Effector memory CD4-positive, alpha-beta T cell (primary cell): ENCODE measurements at places on chromosomes 1 and 21.

DNA sequence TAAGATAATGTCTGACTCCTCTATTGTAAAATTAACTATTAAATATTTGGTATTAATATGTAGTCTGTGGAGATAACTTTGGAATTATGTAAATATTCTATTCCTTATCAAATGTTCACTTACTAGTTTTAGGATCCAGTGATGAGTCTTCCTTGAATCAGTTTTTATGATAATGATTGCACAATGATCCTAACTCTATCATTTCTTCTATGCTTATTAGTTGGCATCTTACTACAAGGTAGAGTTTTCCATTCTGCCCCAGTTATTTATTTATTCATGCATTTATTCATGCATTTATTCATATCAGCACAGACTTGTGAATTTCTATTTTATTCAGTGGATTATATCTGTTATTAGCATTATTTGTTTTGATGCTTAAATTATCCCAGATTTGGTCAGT, 7.4 kb upstream of the MGST3 start:
- DNase-seq = no peak

- peak; percentile 1 for DNase-seq
These were observed 144.0 kb downstream of the ROR1 start for GRCh38 chr1:63917571-63918417.

GRCh38 chr1:232142403-232143314, 487.3 kb downstream of the SIPA1L2 start:
- no peak for DNase-seq

DNA sequence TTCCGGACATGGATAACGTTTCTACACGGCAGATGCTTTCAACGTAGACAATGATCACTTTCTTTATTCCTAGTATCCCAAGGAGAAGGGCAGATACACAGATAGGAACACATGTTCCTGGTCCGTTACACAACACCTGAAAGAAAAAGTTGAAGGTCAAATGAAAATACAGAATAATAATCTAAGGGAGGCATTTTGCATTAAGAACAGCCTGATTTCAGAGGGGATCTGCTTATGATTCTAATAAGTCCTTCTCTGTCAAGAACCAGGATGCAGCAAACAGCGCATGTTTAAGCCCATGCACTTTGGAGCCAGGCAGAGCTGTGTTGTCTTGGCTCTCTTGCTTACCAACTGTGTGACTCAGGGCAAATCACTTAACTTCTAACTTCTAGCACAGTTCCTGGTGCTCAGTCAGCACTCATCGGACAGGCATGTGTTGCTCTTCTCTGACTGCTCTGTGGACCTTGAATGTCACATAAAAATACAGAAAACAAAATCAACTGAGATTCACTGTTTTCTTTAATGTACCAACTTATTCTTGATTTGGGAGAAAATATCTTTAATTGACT, 56.3 kb upstream of the CNN3 start:
- no peak for DNase-seq

DNA sequence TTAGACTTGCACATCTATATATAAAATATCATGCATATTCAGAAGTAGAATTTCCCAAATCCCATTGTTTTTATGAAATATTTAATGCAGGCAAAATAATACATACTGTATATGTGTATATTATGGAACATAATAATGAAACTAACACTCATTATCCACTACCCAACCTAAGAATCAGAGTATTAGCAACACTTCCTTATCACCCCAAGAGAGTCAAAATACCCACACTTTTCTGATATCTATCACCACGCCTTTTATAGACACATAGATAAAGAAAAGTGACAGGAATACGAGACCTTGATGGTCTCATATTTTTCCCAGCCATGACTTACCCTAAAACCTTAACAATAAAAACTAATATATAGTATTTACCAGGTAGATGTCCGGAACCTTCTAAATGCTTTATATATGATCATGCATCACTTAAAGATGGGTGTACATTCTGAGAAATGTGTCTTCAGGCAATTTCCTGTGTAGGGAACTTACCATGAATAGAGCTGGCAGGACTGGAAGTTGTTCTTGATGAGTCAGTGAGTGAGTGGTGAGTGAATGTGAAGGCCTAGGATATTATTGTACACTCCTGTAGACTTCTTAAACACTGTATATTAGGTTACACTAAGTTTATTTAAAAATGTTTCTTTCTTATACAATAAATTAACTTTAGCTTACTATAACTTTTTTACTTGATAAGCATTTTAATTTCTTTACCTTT, 45.5 kb downstream of the TNFSF4 start:
- DNase-seq = no peak

- DNase-seq = no peak
These were observed 176.2 kb downstream of the RHOU start for GRCh38 chr1:228911225-228912210.

DNA sequence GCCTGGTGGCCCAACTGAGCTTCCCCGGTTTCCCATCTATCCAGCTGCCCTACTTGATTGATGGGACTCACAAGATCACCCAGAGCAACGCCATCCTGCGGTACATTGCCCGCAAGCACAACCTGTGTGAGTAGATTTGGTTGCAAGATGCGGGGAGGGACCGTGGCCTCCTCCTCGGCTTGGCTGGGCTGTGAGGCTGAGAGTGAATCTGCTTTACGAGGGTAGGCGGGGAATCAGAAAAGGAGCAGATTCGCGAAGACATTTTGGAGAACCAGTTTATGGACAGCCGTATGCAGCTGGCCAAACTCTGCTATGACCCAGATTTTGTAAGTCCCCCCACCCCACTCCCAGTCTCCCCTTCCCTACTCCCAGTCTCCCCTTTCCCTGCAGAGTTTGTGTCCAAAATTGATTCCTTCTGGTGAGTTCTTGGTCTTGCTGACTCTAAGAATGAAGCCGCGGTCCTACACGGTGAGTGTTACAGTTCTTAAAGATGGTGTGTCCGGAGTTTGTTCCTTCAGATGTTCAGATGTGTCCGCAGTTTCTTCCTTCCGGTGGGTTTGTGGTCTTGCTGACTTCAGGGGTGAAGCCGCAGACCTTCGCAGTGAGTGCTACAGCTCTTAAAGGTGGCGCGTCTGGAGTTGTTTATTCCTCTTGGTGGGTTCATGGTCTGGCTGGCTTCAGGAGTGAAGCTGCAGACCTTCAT, 1.5 kb downstream of the GSTM2 start:
- DNase-seq = no peak

- DNase-seq = no peak
These were observed 112.6 kb downstream of the SEC16B start for GRCh38 chr1:177857285-177857684.

GRCh38 chr1:208497866-208498541, 253.8 kb upstream of the PLXNA2 start:
- no peak for DNase-seq

DNA sequence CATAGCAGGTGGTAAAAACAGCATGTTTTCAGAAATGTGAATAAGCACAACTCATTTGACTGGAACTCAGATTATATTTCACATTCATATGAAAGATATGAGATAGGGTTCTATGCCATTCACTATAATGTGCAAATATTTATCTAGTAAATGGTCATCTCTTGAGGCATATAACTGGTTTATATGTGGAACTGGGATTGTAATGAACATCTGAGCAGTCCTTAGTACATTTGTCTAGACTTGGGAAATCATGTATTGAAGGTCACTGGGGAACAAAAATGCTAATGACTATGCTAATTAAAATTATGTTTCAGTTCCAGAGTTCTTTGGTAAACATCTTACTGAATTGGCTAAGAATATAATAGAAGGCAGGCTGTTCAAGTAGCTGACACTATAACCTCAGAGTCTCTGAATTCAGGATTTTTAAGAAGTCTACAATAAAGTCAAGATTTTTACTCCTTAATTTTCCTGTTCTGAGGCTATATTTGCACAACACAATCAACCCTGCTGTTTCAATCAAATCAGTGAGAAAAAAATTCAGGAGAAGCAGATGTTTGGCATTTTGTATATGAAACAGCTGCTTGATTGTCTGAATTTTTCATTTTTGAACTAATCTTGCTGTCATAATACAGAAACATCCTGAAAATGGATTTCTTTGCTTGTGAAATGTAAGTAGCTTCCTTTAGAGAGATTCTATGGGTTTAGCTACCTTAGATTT, 244.8 kb upstream of the RGS18 start:
- no peak for DNase-seq

DNA sequence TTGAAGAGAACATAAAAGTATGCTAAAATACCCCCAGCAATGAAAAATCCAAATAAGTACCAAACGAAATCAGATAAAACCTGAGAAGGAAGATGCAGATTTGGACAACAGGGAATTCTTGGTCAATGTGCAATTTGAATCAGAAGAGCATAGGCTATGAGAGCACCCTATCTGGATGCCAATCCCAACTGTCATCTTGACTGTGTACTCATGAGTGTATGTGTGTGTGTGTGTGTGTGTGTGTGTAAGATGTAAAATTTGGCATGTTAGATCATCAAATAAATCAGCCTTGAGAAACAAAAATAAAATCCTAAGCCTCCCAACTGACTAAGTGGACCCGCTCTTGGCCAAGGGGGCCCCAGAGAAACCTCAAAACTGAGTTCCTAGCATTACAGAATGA, 18.0 kb upstream of the SPRR2G start:
- DNase-seq = no peak

- no peak for DNase-seq
These were observed 120.8 kb downstream of the DMRTB1 start for GRCh38 chr1:53580009-53580400.

DNA sequence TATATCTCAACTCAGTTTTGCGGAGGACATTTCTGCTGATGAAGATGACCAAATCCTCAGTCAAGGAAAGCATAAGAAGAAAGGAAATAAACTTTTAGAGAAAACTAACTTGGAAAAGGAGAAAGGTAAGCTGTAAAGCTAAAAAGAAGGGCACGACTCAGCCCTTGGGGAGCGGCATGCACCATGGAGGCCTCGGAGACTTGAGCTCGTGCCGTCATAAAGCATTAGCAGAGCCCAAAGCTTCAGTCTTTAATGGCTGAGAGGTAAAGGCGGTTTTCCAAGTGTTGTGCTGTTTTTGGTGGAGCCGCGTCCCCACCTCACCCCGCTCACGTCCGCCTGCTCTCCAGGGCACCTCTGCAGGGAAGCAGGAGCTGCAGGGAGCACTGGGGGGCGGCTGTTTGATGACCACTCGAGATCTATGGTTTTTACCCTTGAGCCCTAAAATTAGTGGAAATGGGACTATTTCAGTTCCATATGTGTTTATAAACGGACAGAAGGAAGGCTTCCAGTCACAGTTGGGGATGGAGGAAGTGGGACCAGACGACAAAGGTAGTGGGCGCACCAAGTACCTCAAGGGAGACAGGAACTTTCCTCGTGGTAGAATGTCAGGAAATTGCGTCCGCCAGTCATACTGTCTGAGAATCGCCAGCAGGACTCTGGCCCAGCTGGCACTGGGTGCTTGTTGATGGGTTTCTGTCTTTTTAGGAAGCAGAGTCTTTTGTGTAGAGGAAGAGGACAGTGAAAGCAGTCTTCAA, 27.6 kb downstream of the RRP1B start:
- no peak for DNase-seq

GRCh38 chr1:161307230-161307768, 2.5 kb downstream of the MPZ start:
- no peak for DNase-seq

- DNase-seq = no peak
These were observed 59.1 kb downstream of the NFIA start for GRCh38 chr1:61141288-61142042.

DNA sequence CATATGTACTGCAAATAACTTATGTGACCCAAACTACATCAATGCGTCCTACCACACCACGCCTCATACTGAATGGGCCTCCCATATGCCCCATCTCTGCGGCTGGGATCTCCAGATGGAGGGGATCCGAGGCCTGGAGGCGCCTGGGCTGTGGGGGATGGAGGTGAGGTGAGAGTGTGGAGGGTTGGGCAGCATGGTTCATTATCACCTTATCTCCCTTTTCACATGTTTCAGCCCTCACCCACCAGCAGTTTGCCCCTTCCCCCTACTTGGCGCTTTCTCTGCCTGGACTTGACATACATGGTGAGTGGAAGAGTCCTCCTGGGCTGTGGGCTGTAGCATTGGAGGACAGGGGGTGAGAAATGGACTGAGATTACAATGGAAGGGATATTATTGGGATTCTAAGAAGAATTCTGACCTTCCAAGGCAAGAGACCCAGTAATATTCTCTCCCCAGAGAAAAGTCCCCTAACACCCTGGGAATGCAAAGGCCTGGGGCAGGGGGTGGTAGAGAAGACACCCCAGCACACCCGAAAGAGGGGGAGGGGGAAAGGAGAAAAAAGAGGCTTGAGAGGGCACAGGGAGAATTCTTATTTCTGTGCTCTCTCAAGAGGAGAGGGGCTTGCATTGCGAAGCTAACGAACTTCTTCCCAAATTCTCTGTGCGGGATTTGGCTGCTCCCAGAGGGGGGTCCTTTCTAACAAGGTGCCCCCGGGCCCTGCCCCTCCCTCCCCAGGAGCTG, 61.4 kb downstream of the MEF2D start:
- no peak for DNase-seq

DNA sequence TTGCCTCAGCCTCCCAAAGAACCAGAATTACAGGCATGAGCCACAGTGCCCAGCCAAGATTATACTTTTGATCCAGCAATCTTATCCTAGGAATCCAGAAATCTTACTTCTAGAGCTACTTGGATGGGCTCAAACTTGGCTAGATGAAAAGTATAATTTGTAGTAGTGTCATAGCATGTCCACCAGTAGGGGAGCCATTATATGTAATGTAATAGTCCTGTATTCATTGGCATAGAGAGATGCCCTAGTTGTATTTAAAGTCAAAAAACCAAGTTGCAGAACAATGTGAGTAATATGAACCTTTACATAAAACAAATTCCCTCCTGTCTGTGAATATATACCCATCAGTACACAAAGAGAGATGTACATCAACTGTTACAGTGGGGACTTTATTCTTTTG, 83.9 kb downstream of the NOS1AP start:
- no peak for DNase-seq

GRCh38 chr1:43505077-43505780, 25.5 kb upstream of the PTPRF start:
- no peak for DNase-seq

GRCh38 chr1:39466413-39467107, 24.9 kb upstream of the BMP8A start:
- no peak for DNase-seq

- DNase-seq = no peak
These were observed 75.8 kb downstream of the RHOU start for GRCh38 chr1:228810878-228811711.

DNA sequence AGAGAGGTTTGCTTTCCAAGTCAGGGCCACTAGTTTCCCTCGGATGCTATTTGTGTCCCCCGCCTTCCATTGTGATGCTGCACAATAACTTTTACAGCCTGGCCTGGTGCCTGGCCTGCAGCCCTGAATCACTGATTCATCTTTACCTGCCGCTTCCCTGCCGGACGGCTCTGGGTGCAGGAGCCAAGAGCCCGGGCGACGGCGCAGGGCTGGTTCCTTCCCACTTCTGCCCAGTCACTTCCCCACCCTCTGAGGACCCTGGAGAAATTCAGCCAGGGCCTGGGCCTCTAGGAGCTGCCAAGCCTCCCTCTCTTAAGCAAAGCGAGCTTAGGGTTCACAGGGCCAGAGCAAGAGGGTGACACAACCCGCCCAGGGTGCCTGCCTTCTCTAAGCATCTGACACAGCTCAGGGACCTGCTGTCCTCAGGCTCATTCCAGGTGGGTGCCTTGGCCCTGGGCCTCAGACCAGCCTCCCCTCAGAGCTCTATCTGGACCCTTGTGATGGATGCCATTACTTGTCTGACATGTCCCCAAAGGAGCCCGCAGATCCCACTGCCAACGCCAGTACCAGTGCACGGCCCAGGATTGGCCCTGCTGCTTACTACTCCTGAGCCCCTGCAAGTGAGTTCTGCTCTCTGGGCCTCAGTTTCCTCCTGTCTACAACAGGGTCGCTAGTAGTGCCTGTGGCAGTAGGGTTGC, 381.0 kb upstream of the VAMP3 start:
- DNase-seq = no peak
